Muscle of back (tissue), 13 donors: ENCODE measurements at places on chromosomes 2 and 18.

- peak; percentile 23 for DNase-seq
These were observed 294.3 kb upstream of the SETBP1 start for GRCh38 chr18:44386401-44386800.

- no peak for DNase-seq
These were observed 301.4 kb downstream of the ZNF521 start for GRCh38 chr18:25050605-25051004.

DNA sequence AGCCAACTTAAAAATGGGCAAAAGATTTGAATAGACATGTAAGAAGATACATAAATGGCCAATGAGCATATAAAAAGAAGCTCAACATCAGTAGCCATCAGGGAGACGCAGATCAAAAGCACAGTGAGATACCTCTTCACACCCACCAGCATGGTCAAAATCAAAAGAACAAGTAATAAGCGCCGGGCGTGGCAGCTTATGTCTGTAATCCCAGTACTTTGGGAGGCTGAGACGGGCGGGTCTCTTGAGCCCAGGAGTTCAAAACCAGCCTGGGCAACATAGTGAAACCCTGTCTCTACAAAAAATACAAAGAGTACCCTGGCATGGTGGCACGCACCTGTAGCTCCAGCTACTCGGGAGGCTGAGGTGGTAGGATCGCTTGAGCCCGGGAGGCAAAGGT lies 4.6 kb upstream of the CIB4 start:
- DNase-seq = no peak

DNA sequence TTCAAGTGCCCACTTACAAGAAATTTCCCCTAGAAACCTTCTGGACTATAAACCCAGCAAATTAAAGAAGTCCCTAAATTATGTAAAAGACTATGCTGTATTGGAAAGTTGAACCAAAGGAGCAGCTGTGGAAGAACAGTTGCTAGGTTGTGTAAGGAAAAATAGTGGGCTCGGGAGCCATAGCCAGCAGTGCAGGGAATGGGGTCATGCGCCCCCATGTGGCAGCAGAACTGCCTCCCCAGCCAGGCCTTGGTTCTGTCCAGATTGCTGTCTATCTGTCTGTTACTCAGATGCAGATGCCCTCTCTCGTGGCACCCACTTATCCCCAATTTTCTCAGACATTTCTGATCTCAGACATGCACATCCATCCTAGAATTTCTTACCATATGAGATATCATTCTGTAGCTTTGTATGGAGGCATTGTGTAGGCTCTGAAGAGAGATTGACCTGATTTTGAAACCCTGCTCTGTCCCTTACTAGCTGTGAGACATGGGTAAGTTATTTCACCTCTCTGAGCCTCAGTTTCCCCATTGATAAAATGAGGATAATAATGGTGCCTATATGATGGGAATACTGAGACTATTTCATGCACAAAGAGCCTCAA lies 258.3 kb downstream of the SS18 start:
- peak; percentile 81 for DNase-seq
